ENCODE measurements at places on chromosomes 2 and 18.

DNA sequence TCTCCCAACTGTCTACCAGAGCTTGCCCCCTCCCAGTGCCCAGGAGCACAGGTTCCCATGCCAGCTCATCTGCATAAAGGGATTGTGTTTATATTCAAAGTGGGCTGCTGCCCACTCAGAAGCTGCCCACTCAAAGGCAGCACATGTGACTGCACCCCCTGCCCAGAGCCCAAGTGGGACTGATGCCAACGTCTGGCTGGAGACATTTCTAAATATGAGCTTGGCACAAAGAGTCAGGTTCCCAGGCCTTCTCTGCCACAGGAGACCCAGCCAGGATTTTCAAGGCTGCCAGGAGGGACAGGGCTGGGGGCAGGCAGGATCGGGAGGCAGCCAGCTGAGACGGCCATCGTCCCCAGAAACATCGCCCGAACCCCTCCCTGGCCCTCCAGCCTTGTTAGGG lies 67.1 kb downstream of the ZBTB7C start:
- no peak for DNase-seq

DNA sequence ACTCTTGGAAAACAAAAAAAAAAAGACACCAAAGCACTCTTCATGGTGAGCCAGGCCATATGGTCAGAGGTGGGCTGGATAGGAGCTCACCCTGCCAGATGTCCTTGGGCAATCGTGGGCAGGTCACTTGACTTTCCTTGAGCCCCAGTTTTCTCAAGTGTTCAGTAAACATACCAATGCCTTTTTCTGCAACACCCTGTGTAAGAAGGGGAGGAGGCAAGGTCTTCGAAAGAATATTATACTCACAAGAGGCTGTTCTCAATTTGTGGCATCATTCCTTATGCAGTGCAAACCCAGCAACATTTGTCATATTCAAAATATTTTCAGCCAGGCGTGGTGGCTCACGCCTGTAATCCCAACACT lies 22.9 kb upstream of the TMEM87B start:
- no peak for DNase-seq

- no peak for DNase-seq
Observed at GRCh38 chr2:67037655-67038054, 359.5 kb upstream of the ETAA1 start.

DNA sequence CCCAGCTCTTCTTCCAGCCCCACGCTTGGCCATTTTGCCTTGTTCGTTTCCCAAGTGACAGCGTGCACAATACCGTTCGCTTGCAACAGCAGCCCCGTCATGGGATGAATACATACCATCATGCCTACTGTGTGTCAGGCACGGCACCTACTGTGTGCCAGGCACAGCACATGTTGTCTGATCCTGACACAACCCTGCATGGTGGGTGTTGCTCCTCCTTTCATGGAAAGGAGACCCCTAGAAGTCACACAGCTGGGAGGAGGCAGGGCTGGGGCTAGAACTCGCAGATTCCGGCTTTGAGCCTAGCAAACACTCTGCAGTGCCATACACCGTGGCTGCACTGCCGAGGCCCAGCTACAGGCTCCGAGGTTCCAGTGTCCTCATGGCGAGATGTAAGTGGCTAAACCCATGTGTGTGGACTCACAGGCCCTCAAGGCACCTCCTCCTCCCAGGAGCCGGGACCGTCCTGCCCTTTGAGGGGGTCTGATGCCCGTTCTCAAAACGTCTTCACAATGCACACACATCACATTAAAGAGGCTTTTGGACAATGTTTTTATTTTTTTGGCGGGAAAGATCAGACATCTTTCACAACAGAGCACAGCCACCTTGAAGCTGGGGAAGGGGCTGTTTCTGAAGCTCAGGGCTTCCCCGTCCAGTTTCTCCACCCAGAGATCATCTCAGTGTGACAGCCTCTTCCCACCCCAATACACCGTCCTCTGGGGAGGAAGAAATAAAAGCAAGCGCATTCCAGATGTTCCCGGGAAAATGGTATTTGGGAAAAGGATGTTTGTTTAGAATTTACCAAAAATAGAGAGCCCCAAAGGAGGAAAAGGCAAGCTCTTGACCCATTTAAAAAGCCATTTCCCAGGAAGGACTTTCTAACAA lies 64.9 kb downstream of the HS1BP3 start:
- no peak for DNase-seq

GRCh38 chr2:21944536-21944935 lies 820.8 kb downstream of the TDRD15 start:
- DNase-seq, result no peak

GRCh38 chr2:65329525-65329924 lies 101.9 kb downstream of the ACTR2 start:
- DNase-seq, result no peak

- no peak for DNase-seq
Observed at GRCh38 chr2:158907926-158908456, 60.4 kb upstream of the TANC1 start.
